ENCODE measurements at places on chromosomes 13 and 19.

DNA sequence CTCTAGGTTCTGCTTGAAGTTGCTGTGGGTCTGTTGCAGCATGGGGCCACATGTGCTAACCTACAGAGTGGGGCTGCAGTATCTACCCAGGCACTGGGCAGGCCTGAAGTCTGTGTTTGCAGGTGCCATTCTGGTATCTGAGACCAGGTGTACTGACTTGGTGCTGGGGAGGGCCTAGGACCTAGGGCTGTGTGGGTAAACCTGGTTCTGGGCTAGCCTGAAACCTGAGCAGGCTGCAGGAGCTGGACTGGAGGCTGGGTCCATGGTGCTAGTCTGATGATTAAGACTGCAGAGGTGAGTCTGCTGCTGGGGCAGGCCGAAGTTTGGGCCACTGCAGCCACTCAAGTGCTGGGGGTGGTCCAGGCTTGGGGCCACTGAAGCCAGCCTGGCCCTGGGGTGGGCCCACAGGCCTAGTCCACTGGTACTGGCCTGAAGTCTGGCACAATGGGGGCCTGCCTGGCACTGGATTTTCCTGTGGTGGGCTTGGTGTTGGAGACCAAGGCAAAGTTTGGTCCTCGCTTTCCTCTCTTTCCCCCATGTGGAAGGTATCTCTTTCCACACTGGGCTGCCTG is 310.6 kb downstream of the NDFIP2 start:
- no peak for DNase-seq

- no peak for DNase-seq
Measured at GRCh38 chr13:96781141-96781540, 213.1 kb downstream of the OXGR1 start.

DNA sequence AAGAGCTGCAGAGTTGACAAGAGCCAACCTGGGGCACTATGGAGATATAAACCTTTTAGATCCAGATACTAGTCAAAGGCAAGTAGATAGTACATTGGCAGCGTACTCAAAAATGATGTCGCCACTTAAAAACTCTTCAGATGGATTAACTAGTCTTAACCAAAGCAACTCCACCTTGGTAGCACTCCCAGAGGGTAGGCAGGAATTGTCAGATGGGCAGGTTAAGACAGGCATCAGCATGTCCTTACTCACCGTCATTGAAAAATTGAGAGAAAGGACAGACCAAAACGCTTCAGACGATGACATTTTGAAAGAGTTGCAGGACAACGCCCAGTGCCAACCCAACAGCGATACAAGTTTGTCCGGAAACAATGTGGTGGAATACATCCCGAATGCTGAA is 8.9 kb downstream of the ZNF507 start:
- DNase-seq, result no peak

DNA sequence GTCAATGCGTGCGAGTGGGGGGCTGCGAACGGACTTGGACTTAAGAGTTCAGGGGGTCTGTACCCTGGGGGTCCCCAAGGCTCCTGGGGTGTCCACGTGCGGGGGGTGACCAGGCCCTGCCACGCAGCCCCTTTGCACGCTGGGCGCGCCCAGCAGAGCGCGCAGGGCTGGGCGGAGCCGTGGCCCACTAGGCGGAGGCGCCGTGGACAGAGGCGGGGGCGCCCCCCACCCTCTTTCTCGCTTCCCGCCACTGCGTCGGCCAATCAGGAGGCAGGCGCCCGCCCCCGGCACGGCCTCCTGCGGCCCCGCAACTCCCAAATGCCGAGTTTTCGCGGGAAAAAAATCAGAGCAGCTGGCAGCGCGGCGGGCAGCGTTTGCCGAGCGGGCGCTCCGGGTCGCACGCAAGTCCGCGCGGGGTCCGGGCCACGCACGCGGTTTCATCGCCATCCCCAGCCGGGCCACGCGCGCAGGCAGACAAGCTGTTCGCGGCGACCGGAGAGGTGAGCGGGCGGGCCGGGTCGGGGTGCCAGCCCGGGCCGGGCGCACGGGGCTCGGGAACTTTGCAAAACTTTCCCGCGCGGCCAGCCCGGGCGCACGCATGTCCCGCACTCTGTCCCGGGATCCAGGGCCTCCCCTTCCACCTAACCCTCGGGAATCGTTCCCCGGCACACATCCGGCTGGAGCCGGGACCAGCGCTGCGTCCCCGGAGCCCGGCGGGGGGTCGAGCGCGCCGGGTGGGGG is at the start of gene UHRF1:
Gene UHRF1, plus strand, starts transcription at position 346 of the 741 bp plus-strand sequence. CDS start 1,385 bp downstream, outside the sequence.
- DNase-seq, result no peak

DNA sequence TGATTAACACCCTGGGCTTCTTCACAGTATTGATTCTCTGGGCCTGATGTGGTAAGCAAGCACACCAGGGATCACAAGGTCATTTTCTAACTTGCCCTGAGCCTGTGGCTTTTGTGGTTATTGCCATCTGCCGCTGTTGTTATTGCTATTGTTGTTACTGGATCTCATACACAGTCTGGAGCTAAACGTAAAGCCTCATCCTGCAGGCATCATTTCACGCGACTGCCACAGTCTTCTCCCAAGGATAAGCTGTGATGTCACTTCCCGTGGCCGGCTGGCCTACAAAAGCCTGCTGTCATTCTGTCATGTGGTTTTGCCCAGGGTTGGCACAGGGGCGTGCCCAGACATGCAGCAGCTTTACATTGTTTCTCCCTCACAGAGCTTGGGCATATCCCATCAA is 154.0 kb upstream of the GPR12 start:
- DNase-seq, result no peak
